MG63 (cell line): ENCODE measurements at places on chromosomes 11 and 22.

DNA sequence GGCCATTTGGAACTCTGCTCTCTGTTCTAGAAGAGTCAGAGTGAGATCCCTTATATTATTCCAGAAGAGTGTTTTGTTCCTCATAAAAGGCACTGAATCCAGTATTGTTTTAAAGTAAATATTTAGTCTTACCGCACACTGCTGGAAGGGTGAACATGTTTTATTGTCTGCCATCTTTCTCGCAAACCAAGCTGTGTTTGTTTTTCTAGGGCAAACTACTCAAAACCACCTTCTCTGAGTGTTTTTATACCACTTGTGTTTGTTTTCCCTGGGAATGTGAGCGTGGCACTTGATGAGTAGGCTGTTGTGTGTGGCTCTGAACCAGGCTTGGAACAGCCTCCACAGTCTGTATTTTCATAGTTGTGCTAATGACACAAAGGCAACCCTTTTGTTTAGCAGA lies 89.8 kb downstream of the DBX1 start:
- peak; percentile 19 for DNase-seq

- peak; percentile 81 for DNase-seq
Measured at GRCh38 chr11:35427071-35427470, 7.7 kb upstream of the SLC1A2 start.

DNA sequence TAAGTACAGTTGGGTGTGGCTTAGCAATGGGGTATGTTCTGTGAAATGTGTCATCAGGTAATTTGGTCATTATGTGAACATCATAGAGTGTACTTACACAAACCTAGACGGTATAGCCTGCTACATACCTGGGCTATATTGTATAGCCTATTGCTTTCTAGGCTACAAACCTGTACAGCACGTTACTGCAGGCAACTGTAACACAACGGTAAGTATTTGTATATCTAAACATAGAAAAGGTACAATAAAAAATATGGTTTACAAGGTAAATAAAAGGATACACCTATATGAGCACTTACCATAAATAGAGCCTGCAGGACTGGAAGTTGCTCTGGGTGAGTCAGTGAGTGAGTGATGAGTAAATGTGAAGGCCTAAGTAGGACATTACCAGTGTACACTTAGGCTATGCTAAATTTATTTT lies 73.1 kb upstream of the GDPD4 start:
- DNase-seq = no peak

DNA sequence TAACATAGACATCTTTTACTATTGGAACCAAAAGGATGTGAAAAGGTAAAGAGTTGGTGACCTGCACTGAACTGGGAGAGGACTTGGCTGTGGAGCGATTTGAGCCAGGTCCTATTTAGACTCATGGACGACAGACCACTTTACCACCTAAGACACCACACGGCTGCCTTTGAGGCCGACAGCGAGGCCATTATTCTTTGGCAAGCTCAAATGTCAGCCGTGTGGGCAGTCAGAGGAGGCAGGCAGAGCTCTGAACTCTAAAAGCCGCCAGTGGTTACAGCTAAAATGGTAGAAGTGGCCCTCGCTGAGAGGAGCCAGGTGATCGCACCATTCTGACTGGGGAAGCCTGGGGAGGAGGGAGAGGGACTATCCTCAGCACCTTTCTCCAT lies 50.5 kb downstream of the SCUBE1 start:
- no peak for DNase-seq

GRCh38 chr22:46090631-46091201 lies 59.6 kb upstream of the PPARA start:
- peak; percentile 13 for DNase-seq

- DNase-seq = peak; percentile 14
Measured at GRCh38 chr22:33099593-33099992, 41.4 kb upstream of the SYN3 start.

GRCh38 chr11:81725701-81726100 lies 1008.0 kb downstream of the FAM181B start:
- no peak for DNase-seq

DNA sequence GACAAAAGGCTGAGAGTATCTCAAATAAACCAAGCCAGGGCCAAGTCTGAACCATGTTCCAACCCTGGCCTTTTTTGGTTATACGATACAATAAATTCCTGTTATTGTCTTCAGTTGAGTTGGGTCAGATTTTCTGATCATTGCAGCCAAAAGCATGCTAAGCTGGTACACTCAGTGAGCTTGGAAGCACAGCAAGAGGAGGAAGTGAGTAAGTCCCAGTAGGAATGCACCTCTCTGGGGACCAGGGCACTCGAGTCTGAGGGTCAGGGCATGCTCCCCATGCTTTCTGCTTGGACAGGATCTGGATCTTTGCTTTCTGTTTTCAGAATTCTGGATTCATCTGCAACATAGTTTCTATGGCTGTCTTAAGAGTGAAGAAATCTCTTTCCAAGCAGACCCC lies 73.1 kb downstream of the TMPRSS5 start:
- DNase-seq = peak; percentile 91

DNA sequence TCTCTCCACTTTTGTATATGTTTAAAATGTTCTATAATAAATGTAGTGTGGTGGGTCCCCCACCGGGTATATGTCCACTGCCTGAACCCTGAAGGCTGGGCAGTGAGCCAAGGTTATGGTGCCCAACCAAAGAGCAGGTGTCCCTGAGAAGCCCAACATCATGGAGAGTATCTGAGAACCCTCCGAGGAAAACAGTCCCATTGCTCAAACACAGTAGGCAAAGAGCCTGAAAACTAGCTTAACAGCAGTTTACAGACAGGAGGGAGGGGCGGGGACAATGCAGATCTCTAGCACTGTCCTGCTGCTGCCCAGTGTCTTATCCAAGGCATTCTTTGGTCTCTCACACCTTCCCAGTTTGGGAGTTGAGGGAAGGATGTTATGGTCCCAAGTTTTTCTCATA lies 91.0 kb downstream of the TMPRSS5 start:
- no peak for DNase-seq

- DNase-seq = peak; percentile 3
Measured at GRCh38 chr11:26297189-26297975, 34.5 kb upstream of the ANO3 start.

DNA sequence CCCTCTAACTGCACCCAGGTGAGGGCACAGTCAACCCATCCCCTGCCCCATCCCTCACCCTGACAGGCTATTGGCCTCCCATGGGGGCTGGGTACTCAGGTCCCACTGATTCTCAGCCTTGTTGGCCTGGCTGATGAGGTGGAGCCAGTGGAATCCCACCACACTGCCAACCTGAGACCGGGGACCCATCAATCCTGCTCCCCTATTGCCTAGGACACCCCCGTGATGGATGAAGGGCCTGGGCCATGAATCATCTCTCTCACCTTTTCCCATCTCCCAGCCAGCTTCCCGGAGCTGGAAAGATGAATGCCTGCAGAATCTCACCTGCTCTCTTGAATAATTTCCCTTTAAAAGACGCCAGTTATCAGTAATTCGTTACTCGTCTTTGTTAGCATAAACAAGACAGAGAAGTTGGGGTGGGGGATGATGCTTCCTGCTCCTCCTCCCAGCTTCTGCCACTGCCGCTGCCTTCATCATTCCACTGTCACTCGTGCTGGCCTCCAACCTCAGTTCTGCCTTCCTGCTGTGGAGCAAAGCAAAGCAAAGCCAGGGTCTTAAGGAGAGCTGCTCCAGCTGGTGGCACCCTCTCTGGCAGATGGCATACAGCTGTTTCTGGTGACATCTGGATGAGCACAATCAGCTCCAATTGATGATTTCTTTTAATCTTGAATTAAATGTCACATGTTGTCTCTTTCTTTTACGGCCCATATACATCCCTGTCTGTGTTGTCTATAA lies 204.0 kb upstream of the NECTIN1 start:
- DNase-seq = no peak

- no peak for DNase-seq
Measured at GRCh38 chr11:62925745-62926679, 4.8 kb upstream of the CHRM1 start.

DNA sequence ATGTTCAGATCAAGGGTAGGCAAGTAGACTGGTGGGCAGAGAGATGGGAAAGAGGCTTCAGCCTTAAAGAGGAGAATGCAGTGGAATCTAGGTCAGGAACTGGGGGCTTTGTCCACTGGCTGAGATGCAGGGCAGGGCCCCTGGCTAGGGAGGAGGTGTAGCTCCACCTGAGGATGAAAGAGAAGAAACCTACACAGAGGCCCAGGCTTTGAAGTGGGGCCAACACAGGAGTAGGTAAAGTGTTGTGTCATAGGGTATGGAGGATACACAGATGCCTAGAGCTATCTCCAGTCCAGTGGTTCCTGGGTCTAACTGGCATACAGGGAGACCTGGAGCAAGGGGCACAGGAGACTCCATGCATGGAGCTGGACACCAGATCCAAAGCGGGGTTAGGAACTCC lies 73.5 kb downstream of the RASSF10 start:
- no peak for DNase-seq

DNA sequence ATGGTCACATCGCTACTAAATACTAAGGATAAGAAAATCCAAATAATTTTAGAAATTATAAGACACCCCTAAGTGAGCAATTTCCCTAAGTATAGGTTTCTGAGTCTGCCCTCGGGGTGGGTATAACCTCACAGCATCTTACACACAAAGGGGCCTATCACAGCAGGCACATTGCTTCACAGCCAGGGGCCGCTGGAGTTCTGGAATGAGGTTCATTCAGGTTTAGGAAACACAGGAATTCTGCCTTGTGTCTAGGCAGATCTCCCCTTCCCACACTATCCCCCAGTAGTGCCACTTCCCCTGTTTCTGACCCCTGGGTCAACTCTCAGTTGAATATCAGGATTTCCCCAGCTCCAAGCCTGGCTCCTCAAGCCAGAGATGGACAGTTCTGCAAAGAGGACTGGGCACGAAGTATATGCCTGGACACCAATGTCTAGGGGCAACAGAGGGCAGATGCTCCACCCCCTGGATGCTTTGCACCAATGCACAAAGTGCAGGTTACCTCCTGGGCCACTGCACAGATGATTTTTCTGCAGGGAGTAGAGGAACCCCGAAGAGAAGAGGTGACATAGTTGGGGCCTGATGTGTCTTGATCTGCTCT lies 11.4 kb downstream of the TUBA8 start:
- no peak for DNase-seq

- no peak for DNase-seq
Measured at GRCh38 chr11:120141113-120141767, 3.3 kb upstream of the TRIM29 start.

DNA sequence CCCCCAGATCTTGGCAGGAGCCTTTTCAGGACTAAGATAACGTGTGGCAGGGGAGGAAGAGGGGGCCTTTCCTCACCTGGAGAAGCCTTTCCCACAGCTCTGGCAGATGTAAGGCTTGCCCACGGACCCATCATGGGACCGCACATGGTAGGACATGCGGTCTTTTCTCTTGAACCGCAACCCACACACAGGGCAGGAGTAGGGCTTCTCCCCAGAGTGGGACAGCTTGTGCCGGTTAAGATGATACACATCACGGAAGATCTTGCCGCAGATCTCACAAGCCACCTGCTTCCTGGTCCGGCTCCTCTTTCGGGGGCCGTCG lies 1.9 kb downstream of the PATZ1 start:
- no peak for DNase-seq

DNA sequence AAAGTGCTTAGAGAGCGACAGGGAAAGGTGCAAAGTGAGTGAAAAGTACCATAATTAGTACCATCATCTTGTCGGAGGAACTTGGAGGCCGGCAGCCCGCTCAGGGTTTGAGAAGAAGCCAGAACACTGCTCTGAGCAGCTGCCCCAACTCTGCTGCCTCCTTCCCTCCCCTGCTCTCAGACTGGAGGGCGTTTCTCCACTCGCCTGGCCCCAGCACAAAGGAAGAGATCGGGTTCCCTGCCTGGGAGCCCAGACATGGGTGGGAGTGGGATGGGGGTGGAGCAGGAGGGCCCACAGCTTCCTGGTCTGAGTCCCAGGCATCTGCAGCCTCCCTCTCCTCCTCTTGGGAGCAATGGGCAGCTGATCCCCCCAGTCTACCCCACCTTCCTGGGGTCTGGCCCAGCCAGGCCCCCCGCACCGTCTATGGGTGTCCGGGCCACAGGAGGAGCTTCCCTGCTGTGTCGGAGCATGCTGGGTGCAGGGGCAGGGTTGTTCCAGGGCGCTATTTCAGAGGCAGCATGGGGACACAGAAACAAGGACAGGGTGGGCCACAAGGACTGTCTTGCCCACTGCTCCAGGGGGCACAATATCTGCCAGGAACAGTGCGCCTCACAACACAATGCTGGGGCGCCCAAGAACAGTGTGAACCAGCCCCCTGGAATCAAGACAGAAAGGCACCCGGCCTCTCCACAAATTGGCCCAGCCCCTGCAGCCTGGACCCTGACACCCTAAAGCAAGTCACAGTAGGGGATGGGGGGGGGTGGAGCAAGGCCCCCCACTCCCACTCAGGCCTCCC lies 4.8 kb downstream of the LIF start:
- DNase-seq = no peak

- no peak for DNase-seq
Measured at GRCh38 chr22:42461511-42461910, 29.3 kb upstream of the NFAM1 start.

- DNase-seq = no peak
Measured at GRCh38 chr11:64294774-64295173, 3.7 kb downstream of the KCNK4 start.
